Central memory CD4-positive, alpha-beta T cell (primary cell): ENCODE measurements at places on chromosomes 6 and 20.

GRCh38 chr6:45655745-45656476, 278.2 kb upstream of the SUPT3H start:
- DNase-seq: no peak

DNA sequence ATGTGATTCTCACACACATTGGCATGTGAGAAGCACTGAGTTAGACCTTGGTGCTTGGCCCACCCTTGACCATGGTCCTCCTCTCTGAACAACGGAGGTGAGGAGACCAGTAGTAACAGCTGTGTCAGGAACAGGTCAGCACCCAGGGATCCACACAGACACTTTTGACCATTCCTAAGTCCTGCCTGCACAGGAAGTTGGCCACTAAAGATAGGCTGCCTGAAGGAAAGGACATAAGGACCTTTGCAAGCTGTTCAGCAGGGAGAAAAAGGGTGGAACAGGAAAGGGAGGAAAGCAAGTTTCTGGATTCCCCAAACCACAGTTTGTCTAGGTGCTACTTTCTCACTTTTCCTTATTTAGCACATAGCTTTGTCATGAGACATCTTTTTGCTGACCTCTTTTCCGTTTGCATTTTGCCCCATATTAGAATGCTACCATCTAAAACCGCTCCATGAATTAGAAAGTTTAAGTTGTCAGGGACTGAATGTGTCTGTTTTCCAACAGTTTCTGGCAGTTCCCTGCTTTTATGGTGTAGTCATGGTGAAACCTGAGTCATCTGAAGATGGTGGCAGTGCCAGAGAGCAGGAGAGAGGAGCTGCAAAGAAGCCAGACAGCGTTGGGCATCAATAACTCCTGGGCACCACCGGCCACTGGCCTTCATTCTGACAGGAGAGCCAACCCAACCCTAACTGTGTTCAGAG, 1.1 kb upstream of the CD109 start:
- DNase-seq: no peak

GRCh38 chr6:31528307-31528777, 420 bp upstream of the MCCD1 start:
- no peak for DNase-seq

DNA sequence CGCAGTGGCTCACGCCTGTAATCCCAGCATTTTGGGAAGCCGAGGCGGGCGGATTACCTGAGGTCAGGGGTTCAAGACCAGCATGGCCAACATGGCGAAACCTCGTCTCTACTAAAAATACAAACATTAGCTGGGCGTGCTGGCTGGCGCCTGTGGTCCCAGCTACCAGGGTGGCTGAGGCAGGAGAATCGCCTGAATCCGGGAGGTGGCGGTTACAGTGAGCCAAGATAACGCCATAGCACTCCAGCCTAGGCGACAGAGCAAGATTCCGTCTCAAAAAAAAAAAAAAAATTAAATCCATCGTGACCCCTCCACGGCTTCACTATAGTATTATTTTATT, 1.2 kb upstream of the CPNE1 start:
- DNase-seq: no peak

DNA sequence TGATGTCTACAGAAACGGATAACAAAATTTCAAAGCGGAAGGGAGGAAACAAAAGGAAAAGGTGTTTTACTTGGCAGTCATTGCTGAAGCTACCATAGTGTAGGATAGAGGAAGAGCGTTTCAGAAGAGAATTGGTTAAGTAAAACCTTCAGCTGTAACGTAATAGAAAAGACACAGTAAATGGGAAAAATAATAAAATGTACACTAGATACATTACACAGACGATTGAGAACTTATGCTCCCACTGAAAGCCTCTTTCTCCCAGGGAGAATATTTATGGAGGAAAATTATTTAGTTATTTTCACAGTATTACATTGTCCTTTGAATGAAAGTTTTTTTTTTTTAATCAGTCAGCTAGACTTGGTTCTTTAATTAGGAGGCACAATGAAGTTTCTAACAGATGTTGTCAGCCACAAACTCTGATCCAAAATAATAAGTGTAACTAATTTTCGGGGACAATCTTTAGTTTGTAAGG, 90.7 kb upstream of the PRDM1 start:
- no peak for DNase-seq
